ENCODE measurements at places on chromosomes 5 and 9. TPM values are rescaled to one million over a fixed set of nuclear protein-coding genes. Genes with fewer than 3 reads are reported as not detected.
A peak's percentile ranks its signal among the peaks of the same experiment; 100 is the strongest.

DNA sequence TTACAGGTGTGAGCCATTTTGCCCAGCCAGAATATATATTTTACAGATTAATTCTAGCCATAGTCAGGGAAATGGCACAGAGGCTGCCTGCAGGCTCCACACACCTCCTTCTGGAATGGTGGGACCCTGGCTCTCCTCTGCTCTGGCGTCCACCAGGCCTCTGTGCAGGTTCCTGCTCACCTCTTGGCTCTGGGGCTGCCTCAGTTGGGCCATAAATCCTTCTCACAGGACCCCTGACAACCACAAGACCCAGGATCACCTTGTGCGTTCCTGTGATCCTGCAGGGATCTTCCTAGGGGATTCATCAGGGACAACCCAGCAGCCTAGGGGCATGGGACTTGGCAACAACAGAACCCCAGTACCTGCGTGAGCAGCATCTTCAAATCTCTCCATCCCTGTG lies 93.0 kb upstream of the FSTL4 start:
- DNase-seq = peak; percentile 54

- DNase-seq = no peak
Observed at GRCh38 chr5:54176066-54176830, 134.1 kb downstream of the ARL15 start.

DNA sequence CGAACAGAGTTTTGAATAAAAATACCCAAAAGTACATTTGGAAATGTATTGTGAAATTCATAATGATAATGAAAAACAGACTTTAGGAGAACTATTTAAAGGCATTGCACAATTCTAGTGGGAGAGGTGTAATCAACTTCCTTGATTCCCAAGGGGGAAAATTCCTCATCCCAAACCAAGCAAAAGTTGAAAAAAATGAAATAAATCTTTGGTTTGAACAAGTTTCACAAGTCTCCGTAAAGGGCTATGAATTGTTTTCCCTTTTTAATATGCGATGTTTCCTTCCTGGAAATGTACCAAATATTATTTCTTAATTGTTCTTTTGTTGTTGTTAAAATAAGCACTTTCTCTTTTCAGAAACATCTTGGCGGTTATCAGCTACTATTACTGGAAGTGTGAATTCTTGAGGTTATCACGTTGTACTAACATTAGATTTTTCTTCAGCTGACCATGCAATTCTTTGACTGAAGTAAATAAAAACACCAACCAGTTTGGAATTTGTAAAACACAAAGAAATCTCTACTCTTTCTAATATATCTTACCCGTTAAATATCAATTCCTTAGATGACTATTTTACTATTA lies 59.3 kb downstream of the SVEP1 start:
- DNase-seq = no peak

DNA sequence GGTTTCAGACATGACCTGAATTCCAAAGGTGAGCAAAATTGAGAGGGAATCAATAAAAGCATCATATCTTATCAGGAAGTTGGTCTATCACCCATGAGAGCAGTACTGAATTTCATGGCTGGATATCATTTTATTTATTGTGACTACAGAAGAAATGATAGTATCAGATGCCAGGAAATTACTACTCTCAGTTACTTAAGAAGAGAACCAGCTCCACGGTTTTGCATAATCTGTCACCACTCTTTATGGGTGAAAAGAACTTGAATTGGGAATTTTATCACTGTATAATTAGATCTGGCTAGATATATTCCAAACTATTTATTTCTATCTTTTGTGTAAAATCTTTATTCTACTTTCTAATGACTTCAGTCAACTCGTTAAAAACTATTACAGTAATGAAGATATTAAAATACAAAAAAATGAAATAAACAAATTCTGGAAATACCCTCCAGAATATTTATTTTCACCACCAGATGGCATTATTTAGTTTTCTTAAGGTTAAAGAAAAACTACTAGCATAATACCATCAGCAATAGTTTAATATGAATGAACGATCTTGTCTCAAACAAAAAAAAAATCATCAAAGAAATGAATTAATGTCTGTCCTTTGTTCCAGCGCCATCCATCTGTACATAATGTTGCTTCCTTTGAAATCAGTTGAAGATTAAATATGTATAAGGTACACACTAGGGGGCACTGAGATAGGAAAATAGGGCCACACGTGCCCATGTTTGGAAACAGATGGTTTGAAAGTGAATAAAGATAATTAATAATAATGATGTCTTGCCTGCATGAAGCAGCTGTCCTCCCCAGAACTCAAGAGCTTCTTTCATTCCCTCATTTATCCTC lies 84.7 kb upstream of the SLCO6A1 start:
- no peak for DNase-seq

DNA sequence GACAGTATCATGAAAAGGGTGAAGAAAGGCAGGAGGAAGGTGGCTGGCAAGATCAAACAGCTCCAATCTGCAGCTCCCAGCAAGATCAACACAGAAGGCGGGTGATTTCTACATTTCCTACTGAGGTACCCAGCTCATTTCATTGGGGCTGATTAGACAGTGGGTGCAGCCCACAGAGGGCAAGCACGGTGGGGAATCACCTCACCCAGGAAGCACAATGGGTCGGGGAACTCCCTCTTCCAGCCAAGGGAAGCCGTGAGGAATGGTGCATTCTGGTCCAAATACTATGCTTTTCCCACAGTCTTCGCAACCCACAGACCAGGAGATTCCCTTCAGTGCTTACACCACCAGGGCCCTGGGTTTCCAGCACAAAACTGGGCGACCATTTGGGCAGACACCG lies 66.8 kb downstream of the CAMSAP1 start:
- no peak for DNase-seq

DNA sequence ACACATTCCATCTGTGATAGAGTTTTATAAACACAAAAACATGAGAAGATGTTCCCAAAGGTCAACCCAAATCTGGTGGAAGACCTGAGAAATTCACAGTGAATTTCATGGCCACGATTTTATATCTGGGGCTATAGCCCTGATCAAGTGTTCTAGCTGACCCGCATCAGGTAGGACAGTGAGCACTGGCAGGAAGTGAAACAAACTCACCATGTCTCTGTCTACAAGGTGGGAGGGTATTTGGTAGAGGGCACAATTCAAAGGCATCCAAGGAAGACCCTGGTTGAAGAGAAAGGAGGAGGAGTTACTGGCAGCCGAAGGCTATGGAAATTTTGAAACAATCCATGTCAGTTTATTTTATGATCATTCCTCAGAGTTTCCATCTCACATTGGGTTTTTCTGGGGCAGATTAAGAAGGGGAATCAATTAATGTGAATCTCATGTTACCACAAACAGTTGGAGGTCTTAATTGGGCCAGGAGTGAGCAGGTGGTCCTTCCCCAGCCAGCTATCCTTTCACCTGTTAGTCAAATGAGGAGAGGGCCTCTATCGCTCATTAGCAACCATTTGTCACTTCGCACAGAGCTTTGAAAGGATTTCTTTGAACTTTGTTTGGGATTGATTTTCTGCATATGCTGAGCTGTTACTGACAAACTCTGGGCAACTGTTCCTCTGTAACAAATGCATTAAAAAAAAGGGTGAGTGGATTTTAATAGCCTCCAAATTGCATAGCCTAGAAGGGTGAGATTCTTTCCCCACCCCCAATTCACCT lies 612.0 kb upstream of the CLINT1 start:
- no peak for DNase-seq

- no peak for DNase-seq
Observed at GRCh38 chr9:120693700-120694008, 20.6 kb downstream of the MEGF9 start.

GRCh38 chr5:156230887-156231286 lies 96.1 kb upstream of the SGCD start:
- no peak for DNase-seq

GRCh38 chr5:151589878-151590570 lies 1.1 kb downstream of the FAT2 start:
- no peak for DNase-seq

DNA sequence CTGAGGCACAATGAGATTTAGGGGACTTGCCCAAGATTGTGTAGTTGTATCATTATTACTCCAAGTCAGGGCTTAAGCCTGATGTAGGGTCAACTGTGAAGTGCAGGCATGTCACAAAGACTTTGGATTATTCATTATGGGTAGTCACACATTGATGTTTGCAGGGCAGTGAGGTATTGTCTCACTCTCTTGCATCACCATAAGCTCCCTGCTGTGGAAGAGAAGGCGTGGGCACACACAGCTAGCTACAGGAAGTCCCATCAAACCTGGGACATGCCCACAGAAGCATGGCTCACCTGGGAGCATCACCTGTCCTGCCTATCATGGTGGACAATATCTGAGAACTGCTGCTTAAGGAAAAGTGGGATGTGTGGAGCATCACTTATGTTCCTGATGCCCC lies 42.1 kb downstream of the TMOD1 start:
- no peak for DNase-seq

GRCh38 chr5:18465833-18466681 lies 831.8 kb downstream of the TAF11L14 start:
- DNase-seq = peak; percentile 58

DNA sequence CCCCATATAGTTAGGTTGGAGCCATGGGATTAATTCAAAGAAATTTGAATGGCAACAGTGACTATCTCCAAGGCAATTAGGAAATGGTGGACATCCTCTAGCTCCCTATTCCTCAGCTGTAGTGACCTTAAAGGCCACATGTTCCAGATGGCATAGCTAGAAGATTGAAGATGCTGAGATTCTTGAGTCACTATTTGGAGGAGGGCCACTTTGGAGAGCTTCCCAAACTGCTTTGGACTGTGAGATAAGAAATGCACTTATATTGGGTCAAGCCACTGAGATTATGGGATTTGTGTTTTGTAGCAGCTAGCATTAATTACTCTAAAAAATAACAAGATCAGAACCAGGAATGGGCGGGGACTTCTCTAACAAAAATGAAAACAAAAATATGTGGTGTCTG lies 636.2 kb upstream of the CCNG1 start:
- DNase-seq = no peak

- no peak for DNase-seq
Observed at GRCh38 chr9:127077644-127077946, 44.8 kb downstream of the ANGPTL2 start.

DNA sequence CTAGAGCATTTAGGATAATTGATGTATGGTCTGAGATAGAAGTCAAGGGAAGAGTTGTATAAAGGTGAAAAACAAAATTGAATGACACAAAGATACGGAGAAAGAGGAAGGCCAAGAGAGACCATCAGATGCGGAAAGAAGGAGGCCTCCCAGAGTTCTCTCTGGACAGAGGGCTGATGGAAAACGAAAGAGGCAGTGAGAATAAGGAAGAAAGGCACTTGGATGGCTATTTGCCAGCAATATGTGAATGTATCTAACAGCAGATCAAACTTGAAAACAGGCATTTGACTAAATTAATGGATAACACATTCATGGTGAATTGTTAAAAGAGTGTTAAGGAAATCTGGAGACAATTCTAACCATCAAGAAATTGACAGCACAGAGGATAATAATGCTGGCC lies 2.4 kb upstream of the DOCK8 start:
- no peak for DNase-seq

GRCh38 chr5:50697739-50698138 lies 31.3 kb downstream of the PARP8 start:
- DNase-seq = no peak

GRCh38 chr5:80255811-80256712 lies at the start of gene SERINC5:
Gene SERINC5, minus strand, starts transcription at chr5:80256048. Its CDS starts 126 bp downstream, at chr5:80255922.
- DNase-seq = peak; percentile 88

- DNase-seq = peak; percentile 37
Observed at GRCh38 chr5:79849486-79850315, 141.4 kb downstream of the MTX3 start.

GRCh38 chr9:131125038-131125287 lies 423 bp upstream of the NUP214 start:
- DNase-seq = no peak

DNA sequence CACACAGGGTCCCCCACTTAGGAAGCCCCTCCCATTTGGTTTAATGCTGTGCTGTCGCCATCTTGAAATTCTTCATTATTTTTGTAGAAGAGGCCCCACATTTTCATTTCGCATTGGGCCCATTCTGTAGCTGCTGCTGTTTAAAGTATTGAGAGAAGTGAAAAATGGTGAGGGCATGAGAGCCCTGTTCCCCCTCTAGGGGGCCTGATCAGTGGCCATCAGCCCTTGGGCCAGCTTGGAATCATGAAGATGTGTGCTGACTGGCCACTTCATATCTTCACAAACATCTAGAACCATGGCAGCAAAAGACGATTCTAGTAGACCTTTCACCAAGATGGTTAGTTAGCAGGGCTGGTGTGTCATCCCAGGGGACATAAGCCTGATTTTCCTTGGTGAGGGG lies 3.3 kb downstream of the TMEM268 start:
- DNase-seq = no peak

DNA sequence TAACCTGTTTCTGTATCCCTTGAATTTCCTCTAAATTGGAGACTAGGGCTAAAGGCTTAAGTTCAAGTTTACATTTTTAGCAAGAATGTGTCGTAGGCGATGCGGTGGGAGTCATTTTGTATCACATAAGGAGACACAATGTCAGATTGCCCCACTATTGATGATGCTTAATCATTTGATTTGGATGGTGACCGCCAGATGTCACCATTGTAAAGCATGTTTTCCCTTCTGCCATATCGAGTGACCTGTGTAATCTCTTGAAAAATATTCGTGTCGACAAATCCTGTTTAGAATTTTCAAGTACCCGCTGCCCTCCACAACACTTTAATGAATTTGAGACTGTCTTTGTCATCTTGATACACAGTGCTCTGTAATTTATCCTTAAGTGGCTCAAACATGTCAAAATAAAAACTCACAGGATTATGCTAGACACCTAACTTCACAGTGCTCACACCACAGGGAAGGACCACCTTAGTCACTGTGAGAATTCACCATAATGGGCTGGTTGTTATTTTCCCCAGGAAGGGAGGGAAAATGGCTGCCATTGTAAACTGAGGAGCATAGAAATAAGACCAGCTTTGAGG lies 34.5 kb upstream of the SLC46A2 start:
- no peak for DNase-seq

- no peak for DNase-seq
Observed at GRCh38 chr5:66361070-66361469, 217.0 kb downstream of the SREK1 start.

GRCh38 chr5:90956511-90957097 lies 398.0 kb downstream of the ADGRV1 start:
- no peak for DNase-seq

- DNase-seq = peak; percentile 65
Observed at GRCh38 chr5:171595801-171596231, 176.4 kb downstream of the FGF18 start.

Gene PCDHAC2
- not detected for total RNA-seq

Gene SLC6A7
- not detected for total RNA-seq

Gene ADGRD2
- 7.7 TPM for total RNA-seq

Gene ANGPTL2
- total RNA-seq = 21.3 TPM

Gene RXRA
- total RNA-seq = 240 TPM

Gene WDR38
- not detected for total RNA-seq

Gene TMED7
- 71.7 TPM for total RNA-seq

Gene C5orf46
- total RNA-seq = 28.2 TPM

Gene TMEM232
- total RNA-seq = 1.9 TPM

Gene CER1
- not detected for total RNA-seq

Gene LECT2
- not detected for total RNA-seq

Gene SAP30L
- total RNA-seq = 41.4 TPM
